CD4-positive, alpha-beta T cell treated with Interleukin-6 at 100 ng/mL for 8 hours (primary cell): ENCODE measurements at places on chromosomes 5 and 9.

GRCh38 chr9:129989740-129990139 is 53.2 kb downstream of the FNBP1 start:
- DNase-seq: no peak

- DNase-seq: no peak
These were observed 3.0 kb upstream of the CD274 start for GRCh38 chr9:5447337-5447736.

- DNase-seq: no peak
These were observed 57.9 kb downstream of the MEF2C start for GRCh38 chr5:88824892-88825583.

DNA sequence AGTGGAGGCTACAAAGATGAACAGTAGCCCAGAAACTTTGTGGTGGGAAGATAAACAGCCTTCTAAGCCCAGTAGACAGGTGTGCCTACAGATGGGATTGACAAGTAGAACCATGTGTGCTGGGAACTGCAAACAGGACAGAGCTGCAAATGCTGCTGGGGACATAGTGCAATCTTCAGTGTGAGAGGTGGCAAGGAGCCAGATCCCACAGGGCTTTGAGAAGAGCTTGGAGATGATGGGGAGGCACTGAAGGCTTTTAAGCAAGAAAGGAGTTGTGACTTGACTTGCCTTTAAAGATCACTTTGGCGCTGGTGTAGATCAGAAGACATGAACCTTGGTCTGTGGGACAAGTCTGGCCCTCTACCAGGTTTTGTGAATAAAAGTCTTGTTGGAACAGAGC is 675.2 kb downstream of the ACTL7B start:
- DNase-seq: no peak

- no peak for DNase-seq
These were observed 213.2 kb downstream of the PCSK5 start for GRCh38 chr9:76103531-76104315.

GRCh38 chr5:138180183-138180782 is 1.4 kb downstream of the KIF20A start:
- DNase-seq: peak; percentile 12

DNA sequence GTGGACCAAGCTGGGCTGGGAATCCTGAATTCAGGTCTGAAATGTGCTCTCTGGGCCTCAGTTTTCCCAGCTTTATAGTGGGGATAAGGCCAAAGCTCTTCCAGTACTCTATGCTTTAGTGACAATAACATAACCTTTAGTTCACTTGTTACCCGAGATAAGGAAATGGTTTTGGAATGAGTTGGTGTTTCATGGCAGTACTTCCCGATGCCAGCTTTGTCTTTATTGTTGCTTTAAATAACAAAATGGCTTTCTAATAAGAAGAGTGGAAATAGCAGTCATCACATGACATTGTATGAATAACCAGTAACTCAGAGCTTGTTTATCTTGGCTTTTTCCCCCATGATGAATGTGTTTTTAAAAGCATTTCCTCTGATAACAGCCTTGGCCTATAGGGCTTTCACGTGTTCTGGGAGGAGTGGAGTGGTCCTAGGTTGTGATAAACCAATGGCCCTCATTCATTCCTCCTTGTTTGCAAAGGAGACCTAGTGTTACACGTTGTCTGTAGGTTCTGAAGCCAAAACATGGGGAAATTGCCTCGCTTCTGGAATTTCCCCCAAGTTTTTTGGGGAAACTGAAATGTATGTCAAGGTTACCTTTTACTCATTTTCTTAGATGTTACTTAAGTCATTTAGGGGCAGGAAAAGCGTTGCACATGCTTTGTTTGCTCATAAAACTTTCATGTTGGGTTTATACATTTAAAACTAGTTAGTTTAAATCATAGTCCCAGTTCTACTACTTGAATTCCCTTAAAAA is 53.7 kb downstream of the ZNF618 start:
- DNase-seq: no peak

GRCh38 chr5:83472508-83473345 is 1.2 kb downstream of the VCAN start:
- no peak for DNase-seq

DNA sequence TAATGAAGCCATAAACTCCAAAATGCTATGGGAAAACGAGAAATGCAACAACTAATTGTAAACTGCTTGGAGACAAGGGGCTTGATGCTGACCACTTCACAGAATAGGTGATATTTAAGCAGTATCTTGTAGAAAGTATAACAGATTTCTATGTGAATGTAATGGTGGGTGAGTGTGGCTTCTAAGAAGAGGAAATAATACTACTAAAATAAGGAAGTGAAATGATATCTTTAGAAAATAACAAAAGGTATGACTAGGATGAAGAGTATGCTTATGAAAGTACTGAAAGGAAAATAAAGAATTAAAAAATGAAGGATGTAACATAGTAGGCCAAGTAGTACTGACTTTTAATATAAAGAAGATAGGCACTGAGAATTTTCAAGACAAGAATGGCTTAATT is 94.2 kb downstream of the AGTPBP1 start:
- no peak for DNase-seq

DNA sequence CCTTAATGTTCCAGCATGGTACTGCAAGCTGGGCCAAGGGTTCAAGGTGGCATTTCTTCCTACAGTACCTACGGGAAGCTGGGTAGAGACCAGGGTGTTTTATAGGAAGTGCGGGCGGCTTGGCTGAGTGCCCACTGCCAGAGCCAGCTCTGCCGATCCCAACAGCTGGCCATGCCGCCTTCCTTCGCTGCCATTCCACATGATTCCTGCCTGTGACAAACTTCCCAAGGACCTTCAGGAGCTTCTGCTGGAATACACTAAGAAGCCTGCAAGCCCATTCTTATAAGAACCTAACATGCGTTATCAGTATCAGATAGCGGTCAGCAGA is 22.0 kb downstream of the MYO10 start:
- no peak for DNase-seq

- peak; percentile 89 for DNase-seq
These were observed 15.0 kb downstream of the GLIPR2 start for GRCh38 chr9:36151316-36152210.

DNA sequence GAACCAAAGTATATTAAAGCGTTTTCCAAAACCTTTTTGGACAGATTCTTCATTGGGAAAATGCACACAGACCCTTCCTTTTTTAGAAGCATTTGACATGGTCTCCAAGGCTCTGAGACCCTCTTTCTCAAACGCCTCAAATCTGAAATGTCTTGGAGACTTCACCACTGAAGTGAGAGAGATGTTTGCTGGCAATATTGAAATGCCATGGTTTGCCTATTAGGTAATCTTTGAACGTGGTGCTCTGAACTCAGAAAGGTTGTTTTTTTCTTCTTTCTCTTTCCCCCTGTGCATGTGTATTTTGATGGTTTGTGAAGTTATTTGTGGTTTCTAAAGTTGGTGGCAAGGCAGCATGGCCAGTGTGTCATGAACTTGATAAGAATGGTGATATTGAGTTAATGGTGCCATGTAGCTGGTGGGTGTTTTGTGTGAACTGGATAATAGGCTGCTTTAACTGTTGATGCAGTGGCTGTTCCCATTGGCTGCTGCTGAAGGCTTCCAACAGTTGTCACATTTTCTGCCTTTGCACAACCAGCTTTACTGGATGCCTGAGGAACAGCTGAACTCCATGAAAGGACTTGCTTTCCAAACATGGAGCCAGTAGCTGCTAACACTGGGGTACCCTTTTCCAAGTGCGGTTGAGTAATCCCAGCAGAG is 1.7 kb downstream of the PALM2AKAP2 start:
- no peak for DNase-seq

DNA sequence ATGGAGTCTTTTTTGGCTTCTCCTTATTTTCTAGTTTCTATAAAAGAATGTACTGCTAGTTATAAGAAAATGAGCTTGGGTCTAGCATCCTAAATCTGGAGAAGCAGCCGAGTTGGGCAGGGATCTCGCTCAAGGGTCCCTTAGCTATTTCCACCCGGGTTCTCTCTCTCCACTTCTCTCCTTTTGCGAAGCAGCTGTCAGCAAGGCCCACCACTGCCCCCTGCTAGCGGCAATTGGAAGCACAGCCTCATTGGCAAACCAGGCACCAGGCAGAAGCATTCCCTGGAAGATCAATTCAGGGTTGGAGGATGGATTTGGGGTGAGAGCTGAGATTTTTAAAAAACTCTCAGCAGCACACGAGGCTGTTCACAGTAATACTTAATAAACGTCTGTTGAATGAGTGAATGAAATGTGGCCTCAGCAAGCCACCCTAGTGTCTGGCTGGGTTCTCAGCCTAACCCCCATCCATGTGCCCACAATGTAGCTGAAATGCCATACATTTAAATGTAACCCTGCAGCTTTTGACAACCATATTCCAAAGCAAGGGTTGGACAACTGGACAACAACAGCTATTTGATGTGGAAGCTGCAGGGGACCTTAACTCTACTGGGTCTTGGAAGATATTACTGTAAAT is 34.6 kb upstream of the TNIP1 start:
- DNase-seq: peak; percentile 69

- no peak for DNase-seq
These were observed 10.2 kb upstream of the MRPS2 start for GRCh38 chr9:135490166-135490870.

GRCh38 chr5:73295921-73296320 is 122.9 kb downstream of the TMEM174 start:
- DNase-seq: no peak

DNA sequence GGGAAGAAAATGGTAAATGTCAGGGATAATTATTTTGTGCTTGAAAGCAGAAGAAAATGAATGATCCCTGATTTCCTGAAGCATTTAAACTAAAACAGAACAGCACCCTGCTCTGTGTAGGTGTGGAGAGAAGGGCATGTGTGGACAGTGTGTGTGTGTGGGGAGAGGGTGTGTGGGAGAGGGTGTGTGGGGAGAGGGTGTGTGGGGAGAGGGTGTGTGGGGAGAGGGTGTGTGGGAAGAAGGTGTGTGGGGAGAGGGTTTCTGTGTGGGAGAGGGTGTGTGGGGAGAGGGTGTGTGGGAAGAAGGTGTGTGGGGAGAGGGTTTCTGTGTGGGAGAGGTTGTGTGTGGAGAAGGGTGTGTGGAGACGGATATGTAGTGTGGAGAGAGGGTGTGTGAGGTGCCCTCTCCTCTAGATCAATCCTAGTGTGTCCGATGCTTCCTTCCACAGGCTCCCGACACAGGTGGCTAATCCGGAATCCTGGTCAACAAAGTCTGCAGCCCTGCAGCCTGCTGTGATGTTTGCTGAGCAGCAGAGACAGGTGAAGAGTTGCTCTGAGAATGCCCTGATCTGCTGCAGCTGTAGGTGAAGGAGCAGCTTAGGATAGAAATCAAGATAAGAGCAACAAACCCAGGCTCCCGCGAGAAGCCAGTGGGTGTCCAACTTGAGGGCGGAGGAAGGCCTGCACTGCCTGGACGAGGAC is 15.5 kb downstream of the IRX4 start:
- peak; percentile 10 for DNase-seq

DNA sequence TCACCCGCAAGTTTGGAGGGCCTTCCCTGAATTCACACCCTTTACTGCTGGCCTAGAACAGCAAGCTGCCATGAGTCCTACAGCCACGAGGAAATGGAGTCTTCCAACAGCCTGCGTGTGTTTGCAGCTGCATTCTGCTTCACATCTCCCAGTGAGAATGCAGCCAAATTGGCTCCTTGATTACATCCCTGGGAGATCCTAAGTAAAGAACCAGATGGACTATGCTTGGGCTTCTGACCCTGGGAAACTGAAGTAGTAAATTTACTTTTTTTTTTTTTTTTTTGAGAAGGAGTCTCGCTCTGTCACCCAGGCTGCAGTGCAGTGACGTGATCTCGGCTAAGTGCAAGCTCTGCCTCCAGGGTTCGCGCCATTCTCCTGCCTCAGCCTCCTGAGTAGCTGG is 617.0 kb upstream of the CDH18 start:
- DNase-seq: no peak

DNA sequence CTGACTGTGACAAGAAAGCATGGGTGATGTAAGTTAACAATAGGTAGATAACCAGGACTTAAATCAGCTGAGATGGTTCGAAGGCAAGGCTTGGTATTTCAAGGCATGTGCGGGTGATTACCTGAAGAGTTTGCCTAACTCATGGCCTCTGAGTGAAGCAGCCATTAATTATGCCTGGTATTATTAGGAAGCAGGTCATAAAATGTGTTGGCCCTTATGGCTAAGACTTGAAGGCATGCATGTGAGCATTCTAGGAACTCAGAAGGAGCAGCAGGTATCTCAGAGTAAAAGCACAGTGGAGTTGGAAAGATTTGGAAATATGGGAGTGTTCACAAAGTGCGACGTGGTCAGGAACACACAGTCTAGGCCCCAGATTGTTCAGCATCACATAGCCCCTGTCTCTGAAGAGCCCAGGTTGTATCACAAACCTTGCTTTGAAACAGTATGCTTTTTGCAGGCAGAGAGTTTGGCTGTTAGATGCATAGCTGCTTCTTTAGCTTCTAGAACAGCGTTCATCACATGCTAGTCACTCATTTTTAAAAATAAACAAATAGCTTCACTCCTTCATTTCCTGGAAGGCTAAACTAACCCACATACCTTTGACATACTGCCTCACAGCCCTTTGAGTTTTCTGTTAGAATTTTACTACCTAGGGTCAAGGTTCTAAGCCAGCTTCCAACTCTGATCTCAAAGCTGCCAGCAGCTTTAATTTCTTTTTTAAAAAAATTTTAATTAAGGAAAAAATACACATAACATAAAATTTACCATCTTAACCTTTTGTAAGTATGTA is 2.1 kb downstream of the HEXB start:
- DNase-seq: no peak

DNA sequence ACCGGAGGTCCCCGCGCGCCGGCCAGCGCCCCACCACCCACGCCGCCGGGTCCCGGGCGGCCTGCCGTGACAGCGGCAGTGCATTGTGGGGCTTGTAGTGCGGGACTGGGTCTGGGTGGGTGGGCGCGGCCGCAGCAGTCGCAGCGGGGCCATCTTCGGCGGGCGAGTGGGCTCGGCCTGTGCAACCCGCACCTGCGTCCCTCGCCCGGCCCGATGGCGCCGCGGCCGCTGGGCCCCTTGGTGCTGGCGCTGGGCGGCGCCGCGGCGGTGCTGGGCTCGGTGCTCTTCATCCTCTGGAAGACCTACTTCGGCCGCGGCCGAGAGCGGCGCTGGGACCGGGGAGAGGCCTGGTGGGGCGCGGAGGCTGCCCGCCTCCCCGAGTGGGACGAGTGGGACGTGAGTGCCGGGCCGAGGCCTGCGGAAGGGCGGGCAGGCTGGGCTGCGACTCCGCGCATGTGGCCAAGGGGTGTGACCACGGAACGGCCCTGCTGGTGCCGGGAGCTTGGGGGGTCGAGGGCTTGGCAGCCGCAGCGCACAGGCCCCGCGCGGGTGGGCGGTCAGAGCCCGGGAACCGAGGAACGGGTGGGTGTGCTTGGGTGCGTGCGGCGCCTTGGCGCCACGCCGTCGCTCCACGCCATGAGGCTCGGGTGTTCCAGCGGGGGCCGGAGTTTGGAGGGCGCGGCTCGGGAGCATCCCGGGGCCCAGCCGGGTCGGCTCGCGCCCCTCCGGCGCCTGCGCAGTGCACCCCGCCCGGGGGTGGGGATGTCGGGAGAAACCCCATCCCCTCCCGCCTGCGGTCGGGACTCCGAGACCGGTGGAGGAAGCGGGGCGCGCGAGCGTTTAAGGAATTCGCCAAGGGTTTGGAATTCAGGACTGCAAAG is at the start of gene ARL10:
ARL10 (plus strand) TSS at position 137 of the 881 bp plus-strand sequence; CDS start at position 214, 77 bp downstream.
- peak; percentile 42 for DNase-seq

GRCh38 chr9:121718084-121718483 is 66.7 kb downstream of the DAB2IP start:
- DNase-seq: no peak

- no peak for DNase-seq
These were observed 195.8 kb downstream of the SLC12A2 start for GRCh38 chr5:128279345-128279744.
